ENCODE measurements at places on chromosomes 7 and 10.

- no peak for DNase-seq
Measured at GRCh38 chr7:40922316-40922670, 780.6 kb downstream of the INHBA start.

DNA sequence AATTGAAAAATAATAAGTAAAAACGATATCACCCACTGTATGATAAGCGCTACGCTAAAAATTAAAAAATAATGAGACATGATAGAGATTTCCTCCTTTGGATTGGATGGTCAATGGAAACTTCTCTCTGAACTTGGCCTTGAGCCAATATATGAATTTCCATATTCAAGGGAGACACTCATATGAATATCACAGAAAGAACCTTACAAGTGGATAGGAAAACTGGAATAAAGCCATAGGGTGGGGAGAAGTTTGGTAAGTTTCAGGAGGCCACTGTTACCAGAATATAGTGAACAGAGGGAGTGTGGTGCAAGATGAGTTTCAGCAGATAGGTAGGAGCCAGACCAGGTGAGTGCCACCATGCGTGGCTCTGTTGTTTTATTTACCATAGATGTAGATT, 147.2 kb downstream of the SEM1 start:
- DNase-seq = no peak

DNA sequence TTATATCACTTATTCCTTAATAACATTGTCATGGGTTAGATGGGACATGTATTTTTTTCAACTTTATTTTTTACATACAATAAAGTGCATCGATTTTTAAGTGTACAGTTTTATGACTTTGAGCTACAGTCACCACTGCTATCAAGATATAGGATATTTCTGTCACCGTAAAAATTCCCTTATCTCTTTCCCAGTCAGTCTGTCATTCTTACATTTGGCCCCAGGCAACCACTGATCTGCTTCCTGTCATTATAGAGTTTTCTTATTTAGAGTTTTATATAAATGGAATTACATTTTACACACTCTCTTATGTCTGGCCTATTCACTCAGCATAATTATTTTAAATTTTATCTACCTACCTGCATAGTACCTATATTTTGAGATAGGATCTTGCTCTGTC, 145.2 kb downstream of the AUTS2 start:
- no peak for DNase-seq

GRCh38 chr10:67602268-67602950, 93.6 kb downstream of the CTNNA3 start:
- DNase-seq = no peak

- no peak for DNase-seq
Measured at GRCh38 chr10:6356280-6356793, 153.6 kb downstream of the PFKFB3 start.

GRCh38 chr7:75617634-75618234, 121.0 kb downstream of the HIP1 start:
- peak; percentile 88 for DNase-seq

GRCh38 chr7:123538897-123539296, 4.5 kb upstream of the IQUB start:
- no peak for DNase-seq

GRCh38 chr10:68813559-68813958, 13.8 kb upstream of the STOX1 start:
- no peak for DNase-seq

- DNase-seq = no peak
Measured at GRCh38 chr7:32453341-32454011, 36.7 kb downstream of the LSM5 start.

- peak; percentile 58 for DNase-seq
Measured at GRCh38 chr10:100827819-100828737, 82.7 kb downstream of the PAX2 start.

DNA sequence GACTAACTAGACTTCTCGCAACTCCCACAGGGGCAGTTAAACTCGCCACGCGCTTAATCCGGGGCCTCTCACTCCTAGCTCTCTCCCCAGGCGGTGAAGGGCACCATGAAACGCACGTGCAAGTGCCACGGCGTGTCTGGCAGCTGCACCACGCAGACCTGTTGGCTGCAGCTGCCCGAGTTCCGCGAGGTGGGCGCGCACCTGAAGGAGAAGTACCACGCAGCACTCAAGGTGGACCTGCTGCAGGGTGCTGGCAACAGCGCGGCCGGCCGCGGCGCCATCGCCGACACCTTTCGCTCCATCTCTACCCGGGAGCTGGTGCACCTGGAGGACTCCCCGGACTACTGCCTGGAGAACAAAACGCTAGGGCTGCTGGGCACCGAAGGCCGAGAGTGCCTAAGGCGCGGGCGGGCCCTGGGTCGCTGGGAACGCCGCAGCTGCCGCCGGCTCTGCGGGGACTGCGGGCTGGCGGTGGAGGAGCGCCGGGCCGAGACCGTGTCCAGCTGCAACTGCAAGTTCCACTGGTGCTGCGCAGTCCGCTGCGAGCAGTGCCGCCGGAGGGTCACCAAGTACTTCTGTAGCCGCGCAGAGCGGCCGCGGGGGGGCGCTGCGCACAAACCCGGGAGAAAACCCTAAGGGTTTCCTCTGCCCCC, 19.5 kb downstream of the WNT8B start:
- peak; percentile 73 for DNase-seq

DNA sequence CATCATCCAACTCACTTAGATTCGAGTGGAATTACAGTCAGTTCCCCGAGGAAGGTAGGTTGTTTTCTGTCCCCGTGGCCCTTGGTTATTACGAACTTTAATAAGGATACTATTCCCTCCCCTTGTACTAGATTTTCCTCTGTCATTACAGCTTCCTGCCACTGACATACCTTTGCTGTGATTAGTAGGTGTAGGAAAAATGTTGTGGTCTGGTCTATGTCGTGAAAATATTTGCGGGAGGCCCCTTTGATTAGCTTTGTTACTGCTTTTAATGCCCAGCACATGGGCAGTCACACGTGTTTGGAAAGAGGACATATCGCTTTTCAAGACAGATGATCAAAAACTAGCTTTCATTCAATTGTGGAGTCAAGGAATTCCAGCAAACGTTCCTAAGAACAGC, 92.2 kb downstream of the GATA3 start:
- no peak for DNase-seq

DNA sequence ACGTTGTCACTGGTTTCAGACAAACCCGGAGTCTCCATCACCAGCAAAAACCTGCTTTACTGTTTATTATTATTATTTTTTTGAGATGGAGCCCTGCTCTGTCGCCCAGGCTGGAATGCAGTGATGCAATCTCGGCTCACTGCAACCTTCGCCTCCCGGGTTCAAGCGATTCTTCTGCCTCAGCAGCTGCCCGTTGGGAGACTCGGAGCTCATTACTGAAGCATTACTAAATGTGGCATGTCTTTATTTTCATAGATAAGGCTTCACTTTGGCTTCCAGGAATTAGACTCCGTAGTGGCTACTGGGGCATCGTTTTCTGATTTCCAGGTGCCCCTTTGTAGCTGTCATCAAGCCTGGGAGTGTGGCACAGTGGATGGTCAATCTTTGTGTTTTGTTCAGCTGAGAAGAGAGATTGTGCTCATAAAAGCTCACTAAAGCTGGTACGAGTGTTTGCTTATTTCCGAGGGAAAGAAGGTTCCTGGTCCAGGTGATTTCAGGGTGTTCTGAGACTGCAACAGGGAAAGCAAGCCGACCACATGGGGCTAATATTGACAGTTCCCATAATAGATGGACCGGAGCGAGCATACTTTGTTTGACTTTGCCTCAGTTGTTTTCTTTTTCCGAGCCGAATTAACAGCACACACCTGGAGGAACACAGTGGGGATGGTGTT, 163.1 kb downstream of the CAMK1D start:
- no peak for DNase-seq

DNA sequence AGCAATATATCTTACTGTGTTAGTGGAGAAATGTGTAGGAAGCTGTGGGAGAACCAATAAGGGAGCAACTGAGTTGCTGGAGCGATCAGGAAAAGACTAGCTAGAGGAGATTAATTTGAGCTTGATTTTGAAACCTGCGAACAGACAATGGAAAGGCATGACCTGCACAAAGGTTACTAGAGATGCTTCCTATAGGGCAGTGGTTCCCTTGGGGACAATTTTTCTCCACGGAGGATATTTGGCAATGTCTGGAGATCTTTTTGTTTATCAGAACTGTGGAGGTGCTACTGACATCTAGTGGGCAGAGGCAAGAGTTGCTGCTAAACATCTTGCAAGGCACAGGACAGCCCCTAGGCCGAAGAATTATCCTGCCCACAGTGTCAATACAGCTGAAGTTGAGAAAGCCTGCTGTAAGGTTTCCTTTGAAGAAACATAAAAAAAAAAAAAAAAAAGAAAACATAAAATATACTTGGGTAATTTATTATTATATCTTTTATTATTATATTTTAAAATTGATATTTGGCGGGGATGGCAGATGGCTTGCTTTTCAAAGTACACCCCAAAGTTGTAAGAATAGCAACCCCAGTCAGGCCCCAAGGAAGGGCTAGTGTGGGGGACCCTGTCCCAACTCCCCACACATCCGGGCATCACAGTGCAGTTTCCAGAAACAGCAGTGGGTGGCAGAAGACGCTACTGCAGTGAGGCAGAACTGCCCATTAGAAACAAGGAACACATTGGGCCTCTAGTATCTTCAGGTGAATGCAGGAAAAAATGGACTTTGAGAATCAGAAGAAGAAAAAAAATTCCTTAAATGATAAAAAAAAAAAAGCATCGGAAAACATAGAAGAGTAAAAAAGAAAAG, 481.6 kb downstream of the SH2D4B start:
- peak; percentile 48 for DNase-seq

- no peak for DNase-seq
Measured at GRCh38 chr10:129331207-129331838, 135.7 kb upstream of the MGMT start.

DNA sequence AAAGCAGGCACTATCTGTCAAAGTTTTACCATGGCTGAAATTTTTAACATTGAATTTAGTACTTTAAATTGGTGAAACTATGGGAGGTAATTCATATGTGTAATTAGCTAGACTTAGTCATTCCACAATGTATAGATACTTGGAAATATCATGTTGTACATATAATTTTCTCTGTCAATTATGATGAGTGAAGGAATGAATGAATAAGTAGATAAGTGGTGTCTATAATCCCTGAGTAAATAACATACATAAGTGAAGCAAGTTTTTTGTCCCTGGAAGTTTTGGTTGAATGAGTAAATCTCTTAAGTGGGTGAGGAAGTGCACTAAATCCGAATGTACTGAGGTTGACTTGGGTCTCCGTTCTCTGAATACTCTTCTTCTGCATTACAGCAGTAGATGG, 201.0 kb downstream of the CSTF2T start:
- DNase-seq = no peak

DNA sequence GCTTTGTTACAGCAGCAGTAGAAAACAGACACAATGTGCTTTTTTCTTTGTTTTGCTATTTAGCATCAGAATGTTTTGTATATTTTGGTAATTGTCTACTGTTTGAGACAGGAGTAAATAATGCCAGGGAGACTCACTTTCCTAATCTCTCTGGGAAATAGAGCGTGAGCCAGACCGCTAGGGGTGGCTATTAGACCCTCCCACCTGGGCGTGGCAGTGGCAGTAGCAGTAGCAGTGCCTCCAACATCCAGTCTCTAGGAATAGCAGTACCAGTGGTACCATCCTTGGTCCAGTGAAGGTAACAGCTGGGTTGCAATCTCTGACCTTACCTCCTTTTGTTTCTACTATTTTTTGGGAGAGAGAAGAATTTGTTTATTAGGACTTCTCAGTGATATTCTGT, 165.7 kb upstream of the MAGI2 start:
- no peak for DNase-seq

- no peak for DNase-seq
Measured at GRCh38 chr10:33566426-33566825, 232.0 kb upstream of the NRP1 start.

DNA sequence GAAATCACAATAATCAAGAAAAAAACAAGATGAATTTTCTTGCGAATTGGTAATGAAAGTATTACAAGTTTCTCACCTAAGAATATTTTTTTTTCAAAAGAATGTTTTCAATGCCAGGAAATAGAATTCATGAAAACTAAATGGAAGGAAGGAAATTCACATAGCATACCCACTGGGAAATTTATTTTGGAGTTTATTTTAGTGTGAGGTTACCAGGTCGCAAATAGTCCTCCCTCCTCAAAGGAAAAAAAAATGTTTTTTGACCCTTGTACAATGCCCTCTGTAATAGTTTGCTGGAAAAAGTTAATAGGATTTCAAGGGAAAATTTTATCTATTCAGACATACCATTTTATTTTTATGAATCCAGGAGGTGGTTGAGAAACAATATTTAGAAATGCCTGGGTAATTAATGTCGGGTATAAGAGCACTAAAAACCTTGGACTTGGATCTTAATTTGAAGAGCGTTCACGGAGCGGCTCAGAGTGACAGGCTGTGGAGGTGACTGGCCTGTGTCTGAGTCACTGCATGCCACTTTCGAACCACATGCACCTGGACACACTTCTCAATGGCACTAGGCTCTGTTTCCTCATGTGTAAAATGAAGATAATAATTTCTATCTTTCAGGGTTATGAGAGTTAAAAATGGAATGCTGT, 28.2 kb downstream of the CUBN start:
- DNase-seq = no peak

- no peak for DNase-seq
Measured at GRCh38 chr10:81981724-81982123, 106.7 kb downstream of the NRG3 start.

DNA sequence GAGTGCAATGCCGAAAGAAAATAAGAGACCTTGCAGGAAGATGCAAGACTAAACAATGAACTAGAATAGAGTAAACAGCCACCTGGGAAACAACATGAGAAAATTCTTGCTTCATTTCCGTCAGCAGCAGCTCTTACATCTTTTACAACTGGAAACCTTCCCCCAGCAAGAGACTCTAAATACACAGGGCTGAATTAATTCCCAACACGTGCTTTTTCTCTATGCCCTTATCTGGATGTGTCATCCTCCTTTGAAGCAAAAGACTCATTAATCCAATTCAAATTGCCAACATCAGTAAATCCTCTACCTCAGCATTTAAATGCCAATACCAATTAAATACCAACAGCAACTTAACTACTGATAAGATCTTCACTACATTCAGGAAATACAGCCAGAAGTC, 99.0 kb upstream of the PDE1C start:
- no peak for DNase-seq

GRCh38 chr10:8279598-8279997, 225.1 kb downstream of the GATA3 start:
- DNase-seq = no peak

DNA sequence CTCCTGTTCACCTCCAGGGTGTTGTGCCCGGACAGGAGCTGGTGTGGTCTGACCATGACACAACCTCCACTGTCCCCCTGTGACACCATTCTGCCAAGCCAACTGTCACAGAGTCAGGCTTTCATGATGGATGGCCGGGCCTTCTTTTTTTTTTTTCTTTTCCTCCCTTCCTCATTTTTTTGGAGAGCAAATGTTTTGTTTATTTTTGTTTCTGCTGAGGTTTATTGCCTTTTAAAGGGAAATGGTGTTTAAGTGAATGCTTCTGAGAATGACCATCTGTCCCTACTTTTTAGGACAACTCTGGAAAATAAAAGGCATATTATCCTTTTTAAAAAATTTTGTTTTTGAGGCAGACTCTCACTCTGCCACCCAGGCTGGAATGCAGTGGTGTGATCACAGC, 115.1 kb upstream of the NPS start:
- DNase-seq = no peak
